ENCODE measurements at places on chromosomes 11 and 22.

- no peak for DNase-seq
These were observed 8.8 kb downstream of the HSPA8 start for GRCh38 chr11:123052901-123053721.

DNA sequence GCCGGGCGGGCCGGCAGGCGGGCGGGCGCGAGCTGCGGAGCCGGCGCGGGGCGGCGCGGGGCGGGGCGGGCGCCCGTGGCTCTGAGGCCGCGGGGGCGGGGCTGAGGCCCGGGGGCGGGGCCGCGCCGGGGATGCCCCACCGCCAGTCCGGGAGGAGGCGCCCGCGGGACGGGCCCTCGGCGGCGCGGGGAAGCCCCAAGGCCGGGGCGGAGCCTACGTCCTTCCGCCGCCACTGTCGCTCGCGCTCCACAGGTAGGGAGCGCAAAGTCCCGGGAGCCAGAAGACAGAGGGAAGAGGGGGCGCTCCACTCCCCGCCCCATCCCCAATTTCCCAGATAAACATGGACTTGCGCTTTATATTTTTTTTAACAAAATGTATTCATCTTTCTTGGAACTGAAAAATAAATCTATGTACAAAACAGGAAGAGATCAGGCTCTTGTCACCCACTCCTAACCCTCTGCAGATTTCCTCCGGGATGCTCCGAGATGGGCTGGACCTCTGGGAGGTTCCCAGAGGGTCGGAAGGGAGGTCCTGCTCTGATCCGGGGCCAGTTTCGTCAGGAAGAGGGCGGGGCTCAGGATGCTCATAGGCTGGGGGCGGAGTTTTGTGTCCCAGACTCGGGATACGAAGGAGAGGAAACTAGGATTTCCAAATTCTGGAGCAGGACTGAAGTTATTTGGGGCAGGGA, at the start of gene MAP4K2:
TSS of gene MAP4K2 (minus strand) at position 57 of the 688 bp plus-strand sequence. CDS start 65 bp downstream, outside the sequence.
- peak; percentile 86 for DNase-seq

- DNase-seq: no peak
These were observed 38.6 kb upstream of the CELSR1 start for GRCh38 chr22:46575911-46576555.

- no peak for DNase-seq
These were observed 3.6 kb upstream of the APOBEC3A start for GRCh38 chr22:38953577-38954413.

DNA sequence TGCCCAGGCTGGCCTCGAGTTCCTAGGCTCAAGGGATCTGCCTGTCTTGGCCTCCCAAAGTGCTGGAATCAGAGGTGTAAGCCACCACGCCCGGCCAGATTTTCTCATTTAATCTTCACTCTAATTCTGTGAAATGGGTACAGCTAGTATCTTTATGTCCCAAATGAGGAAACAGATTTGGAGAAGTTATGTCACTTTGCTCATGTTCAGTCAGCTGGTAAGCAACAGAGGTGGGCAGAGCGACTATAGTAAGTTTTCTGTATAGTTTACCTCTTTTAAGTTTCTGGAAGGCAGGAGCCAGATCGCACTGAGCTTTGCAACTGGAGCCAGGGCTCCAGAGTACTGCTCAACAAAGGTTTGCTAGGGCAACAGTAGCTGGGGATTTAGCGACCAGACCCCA, 33.2 kb downstream of the RCOR2 start:
- DNase-seq: no peak

- DNase-seq: no peak
These were observed 21.6 kb downstream of the MGAT3 start for GRCh38 chr22:39478441-39478850.

DNA sequence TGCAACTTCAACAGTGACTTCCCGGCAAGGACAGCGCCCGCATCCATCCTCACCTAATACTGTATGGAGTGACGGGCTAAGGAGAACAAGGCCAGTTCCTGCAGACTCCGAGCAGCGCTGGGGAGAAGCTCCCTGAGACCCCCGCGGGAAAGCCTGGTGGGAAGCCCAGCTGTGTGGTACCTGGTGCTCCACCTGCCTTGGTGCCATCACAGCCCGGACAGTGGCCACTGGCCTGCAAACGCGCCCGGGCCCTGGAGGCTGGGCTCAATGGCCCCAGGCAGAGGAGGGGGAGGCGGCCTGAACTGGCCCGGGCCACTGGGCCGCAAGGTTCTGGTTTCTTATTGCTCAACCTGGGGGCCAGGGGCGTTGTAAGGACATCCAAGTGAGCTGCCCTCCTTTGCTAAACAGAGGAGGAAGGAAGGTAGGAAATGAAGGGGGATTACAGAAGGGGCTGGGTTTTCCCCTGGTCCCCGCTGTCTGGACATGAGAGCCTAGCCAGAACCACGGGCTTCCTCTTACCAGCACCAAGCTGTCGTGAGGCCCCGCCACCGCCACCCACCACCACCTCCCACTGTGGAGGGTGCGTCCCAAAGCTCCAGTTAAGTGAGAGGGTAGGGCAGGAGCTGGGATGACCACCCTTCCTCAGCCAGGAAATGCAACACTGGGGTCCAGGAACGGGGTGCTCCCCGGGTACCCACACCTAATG, 8.5 kb upstream of the CDC42BPG start:
- DNase-seq: no peak

- DNase-seq: peak; percentile 9
These were observed 6.5 kb upstream of the USP28 start for GRCh38 chr11:113881856-113882255.

GRCh38 chr11:35257281-35257680, 118.3 kb downstream of the CD44 start:
- DNase-seq: no peak

- peak; percentile 21 for DNase-seq
These were observed 384.7 kb downstream of the DCDC1 start for GRCh38 chr11:30984827-30985226.

DNA sequence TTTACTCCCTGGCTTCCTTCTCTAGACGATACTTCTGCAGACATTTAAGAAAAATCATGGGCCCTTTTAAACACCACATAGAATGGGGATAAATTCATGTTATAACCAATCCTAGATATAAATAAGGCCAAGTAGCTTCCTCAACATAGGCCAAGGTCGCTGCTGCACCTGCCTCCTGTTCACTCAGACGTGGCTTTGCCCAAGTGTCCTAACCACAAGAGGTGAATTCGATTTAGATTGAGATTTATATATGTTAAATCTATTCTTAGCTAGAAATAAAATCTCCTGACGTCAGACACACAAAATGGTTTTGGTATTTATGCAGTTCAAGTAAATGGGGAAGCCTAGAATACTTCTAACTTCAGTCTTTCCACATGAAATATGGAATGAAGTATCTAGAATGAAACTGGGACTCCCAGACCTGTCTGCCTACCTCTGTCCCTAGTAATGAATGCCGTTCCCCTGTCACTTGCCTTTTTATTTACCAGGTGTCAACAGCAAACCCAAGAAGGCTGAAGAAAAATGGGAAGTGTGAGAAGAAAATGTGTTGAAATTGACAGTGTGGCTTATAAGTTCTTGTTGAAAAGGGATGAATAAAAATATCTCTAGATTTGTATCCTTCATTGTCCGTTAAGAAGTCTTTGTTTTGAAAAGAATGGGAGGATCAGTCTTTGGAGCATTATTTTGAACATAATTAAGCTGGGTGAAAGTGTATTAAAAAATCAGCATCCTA, 131.8 kb downstream of the HIPK3 start:
- DNase-seq: no peak

DNA sequence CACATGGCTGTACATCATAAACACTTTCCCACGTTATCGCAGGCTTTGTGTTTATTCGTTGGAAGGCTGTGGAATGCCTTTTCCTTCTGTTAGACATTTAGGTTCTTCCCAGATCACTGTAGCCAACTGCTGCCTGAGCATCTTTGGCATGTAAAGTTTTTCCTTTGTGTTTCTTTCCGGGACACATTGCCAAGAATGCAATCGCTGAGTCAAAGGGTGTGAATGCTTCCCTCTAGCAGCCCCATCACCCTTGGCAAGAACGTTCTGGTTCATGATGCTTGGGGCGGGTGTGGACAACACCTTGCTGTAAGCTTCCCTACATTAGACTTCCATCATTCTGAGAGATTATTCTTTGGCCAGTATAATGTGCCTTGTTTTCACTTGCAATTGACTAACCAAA, 136.2 kb downstream of the OSBP2 start:
- peak; percentile 98 for DNase-seq

GRCh38 chr22:32822179-32822877, 20.8 kb downstream of the TIMP3 start:
- no peak for DNase-seq

- DNase-seq: no peak
These were observed 65.8 kb upstream of the MYOD1 start for GRCh38 chr11:17653611-17654010.

- peak; percentile 99 for DNase-seq
These were observed 39.6 kb downstream of the LIF start for GRCh38 chr22:30206944-30207343.

- DNase-seq: no peak
These were observed 49.5 kb upstream of the SMIM38 start for GRCh38 chr11:69106031-69106811.

All from fibroblast of skin of back (primary cell).